ENCODE measurements at places on chromosomes 1 and 21. TPM values are rescaled to one million over a fixed set of nuclear protein-coding genes. Genes with fewer than 3 reads are reported as not detected.

SDC3 gene
- 9.3 TPM for total RNA-seq

GPA33 gene
- total RNA-seq, result not detected

PDC gene
- 0.53 TPM for total RNA-seq

KIF2C gene
- 1.8 TPM for total RNA-seq

SIK1 gene
- 0.12 TPM for total RNA-seq

CFHR5 gene
- total RNA-seq, result not detected

JAM2 gene
- 0.35 TPM for total RNA-seq

WDR64 gene
- total RNA-seq, result not detected

ST6GALNAC5 gene
- total RNA-seq, result 4.8 TPM

SMIM1 gene
- 0.70 TPM for total RNA-seq

RASAL2 gene
- total RNA-seq, result 21.6 TPM
